GM10248 (cell line): ENCODE measurements at places on chromosomes 5 and 9.
A peak's percentile ranks its signal among the peaks of the same experiment; 100 is the strongest.

- DNase-seq: no peak
Measured at GRCh38 chr5:96823900-96824380, 16.2 kb upstream of the ERAP1 start.

DNA sequence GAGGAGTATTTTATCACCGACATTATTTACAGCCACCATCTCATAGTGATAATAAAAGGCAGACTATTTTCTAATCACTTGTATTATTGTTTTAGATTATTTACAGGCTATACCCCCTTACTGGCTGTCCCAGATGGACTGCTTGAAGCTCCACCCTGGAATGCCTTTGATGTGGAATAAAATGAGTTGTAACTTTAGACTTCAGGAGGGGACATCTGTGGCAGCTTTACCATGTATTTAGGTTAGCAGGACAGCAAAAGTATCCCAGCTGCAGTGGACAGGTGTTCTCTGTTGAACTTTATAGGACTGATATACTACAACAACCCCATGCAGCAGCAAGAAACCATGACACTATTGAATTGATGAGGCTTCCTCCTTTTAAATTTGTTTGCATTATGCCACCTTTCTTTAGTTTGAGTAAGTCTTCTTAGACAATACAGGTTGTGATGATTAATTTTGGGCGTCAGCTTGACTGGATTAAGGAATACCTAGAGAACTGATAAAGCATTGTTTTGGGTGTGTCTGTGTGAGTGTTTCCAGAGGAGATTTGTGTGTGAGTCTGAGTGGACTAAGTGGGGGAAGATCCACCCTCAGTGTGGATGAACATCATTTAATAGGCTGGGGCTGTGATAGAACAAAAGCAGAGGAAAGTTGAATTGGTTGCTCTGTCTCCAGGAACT, 29.2 kb upstream of the C9orf57 start:
- no peak for DNase-seq

GRCh38 chr9:31377358-31377757, 1007.1 kb upstream of the ACO1 start:
- DNase-seq: no peak

DNA sequence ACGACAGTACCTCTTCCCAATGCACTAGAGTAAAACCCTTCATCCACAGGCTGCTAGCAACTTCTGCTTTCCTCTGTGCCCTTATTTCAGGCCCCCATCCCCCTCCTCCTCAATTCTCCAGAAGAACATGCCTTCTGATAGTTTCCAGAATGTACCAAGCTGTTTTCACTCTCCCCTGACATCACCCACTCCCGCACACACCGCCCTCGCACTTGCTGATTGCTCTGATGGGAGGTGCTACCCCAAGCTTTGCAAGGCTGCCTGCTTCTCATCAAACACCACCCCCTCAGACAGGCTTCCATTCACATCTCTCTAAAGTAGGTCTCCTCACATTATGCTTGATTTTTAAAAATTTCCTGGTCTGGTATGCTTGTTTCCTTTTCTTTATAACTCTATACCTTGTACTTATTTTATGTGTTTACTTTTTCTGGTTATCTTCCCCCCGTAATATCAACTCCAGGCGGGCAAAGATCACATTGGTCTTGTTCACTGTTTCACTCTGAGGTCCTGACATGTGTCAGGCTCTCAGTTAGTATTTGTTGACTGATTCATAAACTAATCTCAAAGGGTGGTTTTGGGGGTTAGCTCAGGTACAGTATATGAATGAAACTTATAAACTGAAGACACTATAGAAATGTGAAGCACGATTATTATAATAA, 91.0 kb upstream of the C9orf72 start:
- no peak for DNase-seq

DNA sequence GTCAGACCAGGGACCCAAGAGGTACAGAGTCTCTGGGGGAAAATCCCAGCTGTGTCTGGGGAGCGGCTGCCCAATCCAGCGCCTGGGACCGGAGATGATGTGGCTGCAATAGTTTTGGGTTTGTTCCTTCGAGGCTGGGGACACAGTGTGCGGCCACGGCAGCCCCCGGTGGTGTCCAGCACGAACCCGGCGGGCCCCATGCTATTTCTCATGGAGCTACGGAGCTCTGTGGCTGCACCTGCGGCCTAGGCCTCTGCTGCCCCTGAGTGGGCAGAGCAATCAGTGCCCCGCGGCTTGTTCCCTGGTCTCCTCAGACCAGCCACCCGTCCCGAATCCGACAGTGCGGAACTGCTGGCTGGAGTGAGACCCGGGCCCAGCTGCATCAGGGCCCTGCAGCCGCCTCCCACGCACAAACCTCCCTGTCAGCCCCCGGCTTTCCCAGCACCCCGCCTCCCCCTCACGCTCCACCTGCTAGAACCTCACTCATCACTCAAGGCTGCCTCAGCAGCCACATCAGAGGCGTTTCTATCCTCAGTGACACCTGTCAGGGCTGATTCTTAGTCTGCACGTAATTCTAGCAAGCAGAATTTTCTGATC, 29.0 kb downstream of the SARDH start:
- DNase-seq: peak; percentile 65

GRCh38 chr5:132387640-132388117, 18.2 kb downstream of the SLC22A5 start:
- DNase-seq: peak; percentile 43

DNA sequence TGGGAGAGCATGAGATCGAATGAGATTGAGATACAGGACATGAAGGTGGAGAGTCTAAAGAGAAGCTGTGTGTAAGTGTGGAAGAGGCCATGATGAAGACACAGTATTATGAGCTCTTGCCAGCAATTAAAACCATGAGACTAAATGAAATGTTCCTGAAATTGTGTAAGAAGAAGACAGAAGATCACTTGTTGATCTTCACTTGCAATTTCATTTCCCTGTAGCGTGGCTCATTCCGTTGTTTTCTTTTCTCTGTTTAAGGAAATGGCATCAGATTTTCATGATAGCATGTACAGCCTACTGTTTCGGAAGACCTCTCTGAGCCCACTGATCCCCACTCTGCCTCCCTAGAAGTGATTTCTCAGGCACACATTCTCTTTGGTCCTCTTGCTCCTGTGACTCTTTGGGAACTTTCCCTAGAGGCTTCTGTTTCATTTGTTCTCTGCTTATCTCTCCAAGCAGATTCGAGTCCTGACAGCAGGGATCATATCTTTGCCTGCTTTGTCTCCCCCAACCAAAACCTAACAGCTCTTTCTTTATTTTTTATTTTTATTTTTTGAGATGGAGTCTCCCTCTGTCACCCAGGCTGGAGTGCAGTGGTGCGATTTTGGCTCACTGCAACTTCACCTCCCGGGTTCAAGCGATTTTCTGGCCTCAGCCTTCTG, 16.8 kb downstream of the PIP5K1B start:
- no peak for DNase-seq

DNA sequence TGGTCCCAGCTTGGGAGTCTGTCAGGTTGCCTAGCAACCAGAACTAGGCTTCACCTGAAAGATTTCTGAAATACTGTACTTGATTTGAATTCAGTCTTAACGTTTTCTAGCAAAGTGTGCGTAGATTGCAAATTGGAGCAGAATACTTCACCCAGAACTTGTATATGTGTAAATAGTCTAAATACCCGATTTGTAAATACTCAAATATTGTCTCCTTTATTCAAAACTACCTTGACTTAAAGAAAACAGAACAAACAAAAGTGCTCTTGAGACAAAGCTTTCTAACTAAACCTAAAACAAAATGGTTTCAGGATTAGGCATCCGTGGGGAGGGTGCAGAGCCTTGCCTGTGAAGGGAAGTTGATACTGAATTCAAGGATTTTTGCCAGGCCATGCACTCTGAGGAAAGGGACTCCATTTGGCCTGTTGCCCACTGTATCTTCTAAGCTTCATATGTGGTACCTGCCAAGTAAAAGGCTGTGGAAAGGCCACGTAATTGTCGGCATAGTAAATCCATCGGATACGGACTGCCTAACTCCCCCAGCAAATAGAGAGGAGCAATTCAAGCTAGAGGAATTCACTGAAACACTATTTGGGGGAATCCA, 744 bp upstream of the HMGCS1 start:
- no peak for DNase-seq

GRCh38 chr5:154860765-154861164, 2.3 kb downstream of the CNOT8 start:
- DNase-seq: no peak

DNA sequence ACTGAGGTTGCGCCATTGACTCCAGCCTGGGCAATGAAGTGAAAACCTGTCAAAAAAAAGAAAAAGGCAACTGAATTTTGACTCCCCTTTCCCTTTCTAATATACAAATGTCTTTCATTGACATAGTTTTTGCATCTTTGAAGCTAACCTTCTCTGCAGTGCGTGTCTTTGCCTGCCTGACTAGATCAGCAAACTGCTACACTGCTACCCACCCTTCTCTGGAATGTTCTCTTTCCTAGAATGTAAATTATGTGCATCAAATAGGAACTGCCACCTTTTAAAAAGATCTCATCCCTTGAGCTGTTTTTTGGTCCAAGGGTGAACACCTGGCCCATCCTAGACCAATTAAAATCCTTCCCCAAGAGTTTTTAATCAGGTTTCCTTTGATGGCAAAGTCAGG, 127.6 kb downstream of the SLC28A3 start:
- no peak for DNase-seq

DNA sequence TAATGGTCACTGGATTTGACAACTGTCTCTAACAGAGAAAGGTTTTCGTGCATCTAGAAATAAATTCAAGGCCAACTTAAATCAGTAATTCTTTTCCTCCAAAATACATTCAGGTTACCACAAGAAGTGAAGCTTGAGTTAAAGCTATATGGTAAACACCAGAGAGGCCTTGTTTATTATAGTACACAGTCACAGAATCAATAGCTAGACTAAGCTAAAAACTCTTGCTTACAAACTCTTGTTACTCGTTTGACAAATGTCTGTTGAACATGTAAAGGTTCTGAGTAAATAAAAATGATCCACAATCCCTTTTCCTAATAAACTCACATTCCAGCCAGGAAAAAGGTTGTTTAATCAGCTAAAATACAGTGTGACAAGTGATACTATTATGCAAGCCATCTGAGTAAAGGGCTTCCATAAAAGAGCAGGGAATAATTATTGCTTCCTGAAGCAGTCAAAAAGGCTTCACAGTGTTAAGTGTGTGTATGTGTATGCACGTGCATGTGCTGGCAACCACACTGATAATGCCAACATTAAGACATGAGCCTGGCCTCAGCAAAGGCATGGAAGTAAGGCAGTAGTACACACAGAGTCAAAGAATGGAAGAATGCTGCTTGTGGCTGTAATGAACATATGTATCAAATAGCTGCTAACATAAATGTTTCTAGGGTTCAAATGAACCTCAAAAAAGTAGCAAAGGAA, 12.8 kb downstream of the PTAR1 start:
- no peak for DNase-seq

- DNase-seq: no peak
Measured at GRCh38 chr5:18394443-18394804, 760.2 kb downstream of the TAF11L14 start.

DNA sequence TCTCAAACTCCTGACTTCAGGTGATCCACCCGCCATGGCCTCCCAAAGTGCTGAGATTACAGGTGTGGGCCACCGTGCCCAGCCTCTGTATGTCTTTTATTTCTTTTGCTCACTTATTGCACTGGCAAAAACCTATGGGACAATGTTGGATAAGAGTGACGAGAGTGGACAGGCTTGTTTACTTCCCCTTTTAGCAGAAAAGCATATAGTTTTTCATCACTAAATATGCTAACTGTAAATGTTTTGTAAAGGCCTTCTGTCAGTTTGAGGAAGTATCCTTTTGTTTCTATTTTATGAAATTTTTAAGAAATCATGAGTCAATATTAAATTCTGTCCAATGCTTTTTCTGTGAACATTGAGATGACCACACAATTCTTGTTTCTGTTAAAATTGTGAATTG, 103.3 kb downstream of the AUH start:
- DNase-seq: no peak

GRCh38 chr5:61904730-61905129, 401.3 kb upstream of the KIF2A start:
- DNase-seq: no peak

DNA sequence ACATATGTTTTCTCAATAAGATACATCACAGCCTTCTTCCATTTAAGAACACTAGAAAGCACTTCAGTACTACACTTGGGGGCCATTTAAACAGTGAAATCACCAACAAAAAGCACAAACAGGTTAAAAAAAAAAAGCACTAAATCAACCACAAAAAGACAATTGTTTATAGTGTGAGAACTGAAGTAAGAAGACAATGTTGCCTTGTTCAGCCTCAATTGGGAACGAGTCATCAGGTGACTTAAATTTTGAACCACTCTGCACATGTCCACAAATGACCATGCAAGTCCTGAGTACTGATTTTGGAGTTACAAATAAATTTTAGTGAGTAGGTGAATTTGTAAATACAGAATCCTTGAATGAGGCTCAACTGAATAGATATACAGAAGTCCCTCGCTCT, 37.2 kb upstream of the HNRNPA0 start:
- no peak for DNase-seq

- DNase-seq: no peak
Measured at GRCh38 chr5:167743695-167744464, 547.6 kb upstream of the WWC1 start.

DNA sequence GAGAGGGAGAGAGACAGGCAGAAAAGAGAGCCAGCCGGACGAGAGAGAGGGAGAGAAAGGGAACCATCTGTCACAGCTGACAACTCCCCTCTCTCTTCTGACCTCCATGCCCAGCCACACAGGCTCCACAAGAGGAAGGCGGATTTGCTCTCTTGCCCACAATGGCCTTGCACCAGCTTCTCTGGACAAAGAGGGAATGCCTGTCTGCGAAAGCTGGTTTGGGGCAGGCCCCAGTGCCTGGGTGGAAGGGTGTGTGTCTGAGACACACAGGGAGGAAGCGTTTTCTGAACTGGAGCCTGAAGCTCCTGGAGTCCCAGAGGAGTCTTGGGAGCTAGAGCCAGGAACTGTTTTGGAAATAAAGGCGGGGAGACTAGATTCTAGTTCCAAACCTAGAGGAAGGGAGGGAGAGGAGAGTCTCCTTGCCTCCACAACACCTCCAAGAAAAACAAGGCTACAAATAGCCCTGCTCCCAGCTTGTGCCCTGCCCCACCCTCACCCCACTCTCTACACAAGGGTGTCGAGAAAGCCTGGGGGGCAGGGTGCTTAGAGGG, 12.5 kb downstream of the C1QTNF2 start:
- DNase-seq: no peak

GRCh38 chr5:116437922-116438578, 136.6 kb downstream of the SEMA6A start:
- no peak for DNase-seq

- DNase-seq: no peak
Measured at GRCh38 chr5:93101661-93102060, 479.4 kb downstream of the NR2F1-AS1 start.

DNA sequence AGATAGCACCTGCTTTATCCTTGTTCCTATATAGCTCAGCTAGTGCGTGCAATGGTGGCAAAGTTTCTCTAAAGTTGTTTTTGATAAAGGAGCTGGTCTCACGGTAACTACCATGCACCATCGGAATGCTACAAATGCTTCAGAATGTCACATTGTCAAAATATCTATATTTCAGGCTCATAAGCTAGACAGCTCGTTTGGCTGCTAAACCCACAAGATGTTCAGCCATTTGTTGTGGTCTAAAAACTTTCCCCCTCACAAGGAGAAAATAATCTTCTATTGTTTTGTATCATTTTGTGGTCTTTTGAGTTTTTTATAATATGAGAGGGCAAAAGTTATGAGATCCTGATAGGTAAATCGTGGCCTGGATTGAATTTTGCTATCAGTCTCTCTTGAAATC, 137.9 kb downstream of the NTRK2 start:
- DNase-seq: no peak

GRCh38 chr5:100772548-100772947, 130.5 kb downstream of the ST8SIA4 start:
- DNase-seq: no peak

GRCh38 chr5:31987985-31988710, 186.0 kb downstream of the GOLPH3 start:
- DNase-seq: no peak

- DNase-seq: no peak
Measured at GRCh38 chr9:401223-401622, 186.6 kb downstream of the DOCK8 start.
